ENCODE measurements at places on chromosomes 3 and 15. TPM values are rescaled to one million over a fixed set of nuclear protein-coding genes. Genes with fewer than 3 reads are reported as not detected.

DNA sequence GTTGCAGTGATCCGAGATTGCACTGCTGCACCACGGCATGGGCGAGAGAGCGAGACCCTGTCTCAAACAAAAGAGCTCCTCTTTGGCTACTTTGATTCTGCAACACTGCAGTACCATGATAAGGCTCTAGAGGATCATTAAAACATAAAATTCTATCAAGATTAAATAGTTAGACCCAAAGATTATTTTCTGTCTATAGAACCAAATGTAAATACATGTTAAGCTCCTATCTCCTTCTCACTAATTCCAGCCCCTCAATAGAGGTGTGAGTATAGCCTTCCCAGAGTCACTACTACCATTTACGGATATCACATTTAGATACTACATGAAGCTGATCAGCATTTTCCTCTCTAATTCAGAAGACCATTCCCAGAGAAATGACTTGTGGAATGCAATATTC is 4.3 kb upstream of the MUC13 start:
- no peak overlapping the region for H3K27ac ChIP-seq
- no peaks in the 10 kb centered on the region for H3K36me3 ChIP-seq
- no peak overlapping the region for H3K4me3 ChIP-seq
- H3K4me1 ChIP-seq = no peaks in the 10 kb centered on the region

GRCh38 chr3:58416191-58416590 is 17.4 kb downstream of the PDHB start:
- peaks cover 5% of the 10 kb centered on the region for H3K4me1 ChIP-seq
- no peaks in the 10 kb centered on the region for H3K27me3 ChIP-seq
- H3K4me3 ChIP-seq = no peak overlapping the region
- DNase-seq = no peak
- no peaks in the 10 kb centered on the region for H3K36me3 ChIP-seq
- no peak overlapping the region for H3K27ac ChIP-seq

GRCh38 chr3:9782770-9783169 is 9.5 kb downstream of the TADA3 start:
- DNase-seq = no peak
- H3K4me1 ChIP-seq = no peaks in the 10 kb centered on the region
- peaks cover 33% of the 10 kb centered on the region for H3K36me3 ChIP-seq
- H3K4me3 ChIP-seq = no peak overlapping the region

GRCh38 chr3:172383306-172383796 is 64.9 kb downstream of the GHSR start:
- no peak overlapping the region for H3K4me3 ChIP-seq
- peaks cover 22% of the 10 kb centered on the region for H3K36me3 ChIP-seq
- no peaks in the 10 kb centered on the region for H3K4me1 ChIP-seq
- no peaks in the 10 kb centered on the region for H3K27me3 ChIP-seq
- no peak for DNase-seq

GRCh38 chr3:101858464-101859030 is 9.2 kb downstream of the NFKBIZ start:
- no peak overlapping the region for H3K4me3 ChIP-seq
- H3K27ac ChIP-seq = no peak overlapping the region
- no peak for DNase-seq
- peaks cover 82% of the 10 kb centered on the region for H3K36me3 ChIP-seq
- no peaks in the 10 kb centered on the region for H3K27me3 ChIP-seq
- H3K4me1 ChIP-seq = no peaks in the 10 kb centered on the region

The CADPS gene
- total RNA-seq = not detected

DNA sequence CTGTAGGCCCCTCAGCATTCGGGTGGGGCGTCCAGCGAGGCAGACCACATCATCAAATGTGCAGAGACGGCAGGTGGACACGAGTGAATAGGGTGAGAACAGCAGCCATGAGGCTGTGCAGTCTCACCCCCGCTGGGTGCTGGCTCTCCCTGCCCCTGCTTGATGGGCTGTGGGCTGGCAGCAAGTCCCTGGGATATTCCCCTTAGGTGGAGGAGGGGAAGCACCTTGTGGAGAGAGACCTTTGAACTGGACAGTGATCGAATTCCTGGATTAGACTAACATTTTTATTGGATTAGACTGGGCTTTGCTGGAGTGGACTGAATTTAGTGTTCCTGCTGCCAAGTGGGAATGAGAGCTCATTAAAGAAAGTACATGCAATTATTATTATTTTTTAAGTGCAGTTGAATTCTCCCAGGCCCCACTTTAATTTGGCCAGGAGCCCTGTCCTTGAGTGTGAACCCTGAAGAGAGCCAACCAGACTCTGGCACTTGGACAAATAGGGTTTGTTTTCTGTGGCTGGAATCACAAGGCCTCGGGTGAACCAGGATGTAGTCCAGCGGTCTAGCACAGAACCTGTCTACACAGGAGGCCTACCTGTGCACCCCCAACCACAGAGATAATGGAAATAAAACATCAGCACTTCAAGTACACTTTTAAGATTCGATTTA is 193.1 kb downstream of the ABHD5 start:
- DNase-seq = no peak
- no peak overlapping the region for H3K4me3 ChIP-seq
- H3K27me3 ChIP-seq = no peaks in the 10 kb centered on the region
- no peaks in the 10 kb centered on the region for H3K4me1 ChIP-seq
- H3K36me3 ChIP-seq = no peaks in the 10 kb centered on the region

GRCh38 chr3:15676259-15676658 is 74.7 kb downstream of the BTD start:
- DNase-seq = no peak
- H3K4me1 ChIP-seq = no peaks in the 10 kb centered on the region
- H3K4me3 ChIP-seq = no peak overlapping the region
- no peaks in the 10 kb centered on the region for H3K27me3 ChIP-seq
- no peak overlapping the region for H3K27ac ChIP-seq

The TUSC2 gene
- 15.2 TPM for total RNA-seq

GRCh38 chr15:65655026-65655425 is 33.3 kb downstream of the SLC24A1 start:
- no peaks in the 10 kb centered on the region for H3K36me3 ChIP-seq
- no peak overlapping the region for H3K4me3 ChIP-seq
- H3K27me3 ChIP-seq = no peaks in the 10 kb centered on the region

GRCh38 chr3:43423142-43423541 is 136.8 kb downstream of the SNRK start:
- H3K27ac ChIP-seq = no peak overlapping the region
- no peaks in the 10 kb centered on the region for H3K36me3 ChIP-seq

- no peaks in the 10 kb centered on the region for H3K4me1 ChIP-seq
- H3K27ac ChIP-seq = no peak overlapping the region
- DNase-seq = no peak
- peaks cover 3% of the 10 kb centered on the region for H3K27me3 ChIP-seq
- H3K36me3 ChIP-seq = no peaks in the 10 kb centered on the region
Observed at GRCh38 chr3:66907136-66907535, 91.0 kb upstream of the KBTBD8 start.

- no peak overlapping the region for H3K27ac ChIP-seq
- H3K4me3 ChIP-seq = no peak overlapping the region
- no peaks in the 10 kb centered on the region for H3K4me1 ChIP-seq
- peaks cover 3% of the 10 kb centered on the region for H3K27me3 ChIP-seq
- no peak for DNase-seq
Observed at GRCh38 chr3:6449099-6449498, 411.8 kb upstream of the GRM7 start.

GRCh38 chr3:105974381-105974780 is 105.6 kb upstream of the CBLB start:
- no peaks in the 10 kb centered on the region for H3K36me3 ChIP-seq
- no peak overlapping the region for H3K4me3 ChIP-seq
- no peaks in the 10 kb centered on the region for H3K4me1 ChIP-seq
- no peaks in the 10 kb centered on the region for H3K27me3 ChIP-seq

The TMEM266 gene
- not detected for total RNA-seq

DNA sequence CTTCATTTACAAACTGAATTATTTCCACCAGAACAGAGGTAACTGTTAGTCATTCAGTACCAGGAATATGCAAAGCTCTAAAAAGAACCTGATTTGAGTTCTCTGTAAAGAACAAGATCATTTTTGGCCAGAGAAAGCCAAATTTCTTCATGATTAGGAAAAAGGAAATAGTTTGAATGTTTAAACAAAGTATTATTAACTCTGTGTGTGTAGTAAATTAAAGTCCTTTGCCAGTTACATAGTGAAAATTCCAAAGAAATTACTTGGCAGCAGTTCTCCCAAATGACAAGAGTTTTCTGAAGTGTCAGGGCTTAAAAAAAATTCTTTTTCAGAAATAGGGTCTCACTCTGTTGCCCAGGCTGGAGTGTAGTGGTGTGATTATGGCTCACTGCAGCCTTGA is 24.5 kb downstream of the QTRT2 start:
- no peaks in the 10 kb centered on the region for H3K4me1 ChIP-seq
- peaks cover 59% of the 10 kb centered on the region for H3K36me3 ChIP-seq
- DNase-seq = no peak
- no peak overlapping the region for H3K27ac ChIP-seq
- H3K4me3 ChIP-seq = no peak overlapping the region

The NKIRAS1 gene
- 23.0 TPM for total RNA-seq

- H3K4me1 ChIP-seq = peaks cover 22% of the 10 kb centered on the region
- no peak overlapping the region for H3K4me3 ChIP-seq
- H3K27me3 ChIP-seq = no peaks in the 10 kb centered on the region
- no peaks in the 10 kb centered on the region for H3K36me3 ChIP-seq
- H3K27ac ChIP-seq = no peak overlapping the region
- DNase-seq = no peak
Observed at GRCh38 chr15:38134252-38134651, 118.4 kb upstream of the SPRED1 start.

GRCh38 chr15:90165659-90166489 is 35.3 kb upstream of the SEMA4B start:
- no peaks in the 10 kb centered on the region for H3K36me3 ChIP-seq
- no peak overlapping the region for H3K4me3 ChIP-seq
- H3K4me1 ChIP-seq = peaks cover 7% of the 10 kb centered on the region
- H3K27me3 ChIP-seq = no peaks in the 10 kb centered on the region
- H3K27ac ChIP-seq = no peak overlapping the region

The HRG gene
- not detected for total RNA-seq

The CATSPER2 gene
- 2.9 TPM for total RNA-seq

DNA sequence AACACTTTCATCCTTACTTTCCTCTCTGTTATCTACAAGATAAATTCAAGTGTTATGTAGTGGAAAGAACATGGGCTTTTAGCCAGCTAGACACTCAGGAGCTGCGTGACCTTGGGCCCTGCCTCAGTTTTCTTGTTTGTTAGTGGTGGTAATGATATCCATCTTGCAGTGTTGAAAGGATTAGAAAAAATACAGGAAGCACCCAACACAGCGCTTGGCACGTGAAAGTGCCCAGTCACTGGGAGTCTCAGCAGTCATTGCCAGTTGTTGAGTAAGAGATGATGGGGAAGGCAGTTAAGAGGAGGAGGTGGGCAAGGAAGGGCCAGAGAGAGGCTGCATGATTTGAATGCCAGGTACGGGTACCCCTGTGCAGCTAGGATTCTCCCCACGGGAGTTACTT is 5.3 kb downstream of the PDIA5 start:
- no peak for DNase-seq
- no peaks in the 10 kb centered on the region for H3K27me3 ChIP-seq
- H3K36me3 ChIP-seq = no peaks in the 10 kb centered on the region
- H3K27ac ChIP-seq = no peak overlapping the region

DNA sequence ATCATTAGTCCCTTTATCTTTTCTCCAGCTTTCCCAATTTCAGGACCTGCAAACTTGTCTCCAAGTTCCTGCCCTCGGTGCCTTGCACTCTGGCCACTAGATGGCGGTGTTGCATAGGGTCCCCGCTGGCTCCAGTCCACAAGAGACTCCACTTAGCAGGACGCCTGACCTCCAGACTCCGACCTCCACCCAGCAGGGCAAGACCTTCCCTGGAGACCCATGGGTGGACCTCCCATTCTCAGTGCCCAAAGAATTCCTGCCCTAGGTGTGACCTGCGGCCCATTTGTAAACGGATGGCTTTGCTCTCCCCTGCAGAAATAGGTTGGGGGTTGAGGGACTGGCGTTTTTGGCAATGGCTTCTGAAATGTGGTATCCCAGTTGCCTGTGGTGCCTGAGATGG is 82.6 kb downstream of the LSM3 start:
- no peaks in the 10 kb centered on the region for H3K27me3 ChIP-seq
- H3K4me3 ChIP-seq = no peak overlapping the region
- H3K4me1 ChIP-seq = no peaks in the 10 kb centered on the region
- peak; percentile 74 for DNase-seq
- no peak overlapping the region for H3K27ac ChIP-seq
- no peaks in the 10 kb centered on the region for H3K36me3 ChIP-seq

The NR1I2 gene
- total RNA-seq = not detected

- no peak overlapping the region for H3K4me3 ChIP-seq
- H3K4me1 ChIP-seq = peaks cover 4% of the 10 kb centered on the region
- DNase-seq = no peak
- no peaks in the 10 kb centered on the region for H3K27me3 ChIP-seq
- H3K36me3 ChIP-seq = no peaks in the 10 kb centered on the region
Observed at GRCh38 chr15:89101302-89102193, 13.3 kb downstream of the ABHD2 start.

DNA sequence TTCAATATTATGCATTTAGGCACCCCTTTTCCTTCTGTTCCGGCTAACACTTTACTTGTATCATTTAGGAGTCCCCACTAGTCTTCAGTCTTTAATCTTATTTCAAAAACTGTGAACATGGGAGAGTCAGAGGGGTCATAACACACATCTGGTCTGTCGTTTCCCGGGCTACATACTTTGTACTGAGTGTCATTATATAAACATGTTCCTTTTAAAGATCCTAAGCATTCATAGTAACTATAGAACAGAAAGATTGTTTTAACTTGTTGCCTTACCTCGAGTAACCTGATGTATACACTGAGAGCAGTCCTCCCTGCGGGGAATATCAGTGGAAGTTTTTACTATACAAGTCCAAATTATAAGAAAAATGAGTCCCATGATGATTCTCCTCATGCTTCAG is 78.2 kb upstream of the VEPH1 start:
- H3K27ac ChIP-seq = no peak overlapping the region
- no peak overlapping the region for H3K4me3 ChIP-seq
- no peaks in the 10 kb centered on the region for H3K36me3 ChIP-seq
- H3K27me3 ChIP-seq = no peaks in the 10 kb centered on the region
- no peaks in the 10 kb centered on the region for H3K4me1 ChIP-seq

The FES gene
- total RNA-seq = 1.3 TPM

DNA sequence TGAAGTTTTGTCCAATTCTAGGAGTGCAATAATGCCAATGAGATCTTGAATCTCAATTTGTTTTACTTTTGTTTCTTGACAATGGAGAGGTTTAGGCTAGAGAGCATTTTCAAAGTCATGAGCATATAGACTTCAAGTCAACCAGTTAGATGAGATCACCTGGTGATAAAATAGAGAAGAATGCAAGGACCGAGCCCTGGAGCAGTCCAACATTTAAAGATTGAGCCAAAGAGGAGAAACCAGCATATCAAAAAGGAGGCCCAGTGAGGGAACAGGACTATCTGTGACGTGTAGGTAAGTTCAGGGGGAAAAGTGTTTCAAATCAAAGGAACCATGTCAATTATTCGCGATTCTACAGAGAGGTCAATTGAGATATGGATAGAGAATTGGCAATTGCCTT is 1.7 kb upstream of the PIAS1 start:
- H3K27me3 ChIP-seq = no peaks in the 10 kb centered on the region
- DNase-seq = no peak
- no peak overlapping the region for H3K27ac ChIP-seq
- no peaks in the 10 kb centered on the region for H3K36me3 ChIP-seq

The ARHGAP11A gene
- total RNA-seq = 167 TPM
